ENCODE measurements at places on chromosomes 2 and 18.

GRCh38 chr2:23761638-23762037 is 165.3 kb downstream of the ATAD2B start:
- no peak for DNase-seq

- DNase-seq, result no peak
Measured at GRCh38 chr2:61926531-61927477, 21.3 kb downstream of the COMMD1 start.

GRCh38 chr2:28868611-28869010 is 1.5 kb downstream of the TRMT61B start:
- DNase-seq, result no peak

- no peak for DNase-seq
Measured at GRCh38 chr2:71697106-71698004, 244.0 kb downstream of the DYSF start.

GRCh38 chr2:150978053-150978452 is 283.6 kb downstream of the RBM43 start:
- DNase-seq, result no peak

GRCh38 chr2:154125891-154126290 is 254.2 kb downstream of the GALNT13 start:
- DNase-seq, result no peak

- DNase-seq, result no peak
Measured at GRCh38 chr2:221085341-221085900, 486.7 kb downstream of the EPHA4 start.

GRCh38 chr2:97932975-97933662 is 62.6 kb downstream of the TMEM131 start:
- DNase-seq, result no peak

DNA sequence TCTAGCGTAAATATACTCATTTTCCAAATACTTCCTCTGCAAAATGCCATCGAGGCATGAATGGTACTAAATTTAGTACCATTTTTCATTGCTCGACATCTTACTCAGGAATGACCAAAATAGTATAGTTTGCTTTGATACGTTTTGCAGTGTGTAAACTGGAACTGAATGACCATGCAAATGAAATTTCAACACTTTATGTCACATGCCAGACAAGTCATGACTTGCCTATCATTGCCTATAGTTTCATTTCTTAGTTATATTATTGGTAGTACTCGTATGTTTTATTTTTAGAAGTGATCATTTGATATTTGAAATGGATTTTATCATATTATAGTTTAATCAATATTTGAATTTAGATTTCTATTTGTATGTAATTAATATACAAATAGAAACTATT is 9.1 kb downstream of the MSTN start:
- DNase-seq, result no peak

DNA sequence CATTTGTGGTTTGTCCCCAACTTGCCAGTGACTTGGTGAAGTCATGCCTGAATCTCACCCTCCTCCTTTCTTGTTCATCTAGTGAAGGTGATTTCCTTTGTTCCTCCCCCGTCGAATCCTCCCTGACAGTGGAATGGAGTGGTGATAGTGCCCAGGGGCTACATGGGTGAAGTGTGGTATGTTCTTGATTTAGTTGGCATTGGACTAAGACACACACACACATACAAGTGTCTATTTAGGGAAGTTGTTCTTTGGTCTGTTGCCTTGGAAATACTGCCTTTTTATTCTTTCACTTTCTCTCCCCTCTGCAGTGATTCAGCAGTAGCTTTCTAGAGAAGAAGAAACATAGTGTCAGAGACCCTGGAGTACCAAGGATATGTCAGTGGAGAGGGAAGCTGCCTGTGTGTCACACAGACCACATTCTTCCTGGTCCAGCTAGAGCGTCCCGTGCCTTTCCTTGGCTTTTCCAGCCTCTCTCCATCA is 10.9 kb downstream of the INPP4A start:
- no peak for DNase-seq

DNA sequence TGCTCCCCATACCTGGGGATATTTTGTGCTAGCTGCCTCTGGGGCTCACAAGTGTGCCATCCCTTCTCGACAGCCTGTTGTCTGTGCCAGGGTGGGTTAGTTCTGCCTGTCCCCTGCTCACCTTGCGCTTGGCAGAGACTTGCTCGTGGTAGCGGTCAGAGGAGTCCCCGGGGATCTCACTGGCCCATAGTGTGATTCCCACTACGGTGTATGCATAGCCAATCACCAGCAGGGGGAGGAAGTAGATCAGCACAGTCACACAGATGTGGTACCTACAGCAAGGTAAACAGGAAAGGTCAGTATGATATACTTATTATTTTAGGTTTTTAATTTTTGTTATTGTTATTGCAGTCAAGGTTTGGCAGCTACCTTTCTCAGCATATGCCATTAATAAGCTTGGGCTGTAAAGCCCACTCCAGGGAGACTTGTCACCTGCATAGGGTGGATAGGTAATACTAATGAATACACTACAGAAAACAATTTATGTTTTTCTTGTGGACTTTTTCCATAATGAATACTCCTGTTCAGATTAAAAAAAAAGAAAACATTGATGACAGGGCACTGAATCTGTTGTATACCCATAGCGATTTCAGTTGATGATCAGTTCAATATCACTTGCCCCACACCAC is 95.2 kb downstream of the POLE4 start:
- DNase-seq, result no peak

DNA sequence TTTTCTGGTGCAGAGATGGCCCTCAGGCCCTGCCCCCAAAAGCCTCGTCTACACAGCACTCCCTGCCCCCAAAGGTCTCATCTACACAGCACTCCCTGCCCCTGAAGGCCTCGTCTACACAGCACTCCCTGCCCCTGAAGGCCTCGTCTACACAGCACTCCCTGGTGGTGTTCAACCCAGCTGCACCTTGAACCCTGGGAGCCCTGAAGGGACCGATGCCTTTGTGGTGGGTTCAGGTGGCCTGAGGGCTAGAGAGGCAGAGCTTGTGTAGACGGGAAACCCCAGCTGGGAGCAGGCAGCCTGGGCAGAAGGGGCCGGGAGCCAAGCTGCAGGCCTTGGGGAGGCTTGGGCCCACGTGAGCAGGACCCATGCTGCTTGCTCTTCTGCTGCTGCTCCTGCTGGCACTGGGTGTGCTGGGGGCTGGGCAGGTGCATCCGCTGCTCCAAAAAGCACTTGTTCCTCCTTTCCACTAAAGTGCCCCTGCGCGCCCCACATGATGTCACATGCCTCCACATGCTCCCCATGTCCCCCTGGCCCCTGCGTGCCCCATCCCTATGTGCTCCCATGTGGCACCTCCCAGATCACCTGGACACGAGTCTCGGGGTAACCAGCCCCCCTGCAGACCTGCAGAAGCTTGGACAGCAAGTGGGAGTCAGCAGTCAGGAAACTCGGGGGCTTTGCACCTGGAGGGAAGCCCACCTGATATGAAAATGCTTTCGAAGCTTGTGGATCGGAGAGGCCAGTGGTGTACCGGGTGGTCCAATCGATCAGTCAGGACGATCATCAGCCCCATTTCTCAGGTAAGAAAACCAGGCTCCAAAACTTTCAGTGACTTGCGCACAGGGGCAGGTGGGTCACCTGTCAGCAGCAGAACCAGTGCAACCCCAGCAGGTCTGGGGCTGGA is 94.9 kb upstream of the CTDP1 start:
- no peak for DNase-seq

DNA sequence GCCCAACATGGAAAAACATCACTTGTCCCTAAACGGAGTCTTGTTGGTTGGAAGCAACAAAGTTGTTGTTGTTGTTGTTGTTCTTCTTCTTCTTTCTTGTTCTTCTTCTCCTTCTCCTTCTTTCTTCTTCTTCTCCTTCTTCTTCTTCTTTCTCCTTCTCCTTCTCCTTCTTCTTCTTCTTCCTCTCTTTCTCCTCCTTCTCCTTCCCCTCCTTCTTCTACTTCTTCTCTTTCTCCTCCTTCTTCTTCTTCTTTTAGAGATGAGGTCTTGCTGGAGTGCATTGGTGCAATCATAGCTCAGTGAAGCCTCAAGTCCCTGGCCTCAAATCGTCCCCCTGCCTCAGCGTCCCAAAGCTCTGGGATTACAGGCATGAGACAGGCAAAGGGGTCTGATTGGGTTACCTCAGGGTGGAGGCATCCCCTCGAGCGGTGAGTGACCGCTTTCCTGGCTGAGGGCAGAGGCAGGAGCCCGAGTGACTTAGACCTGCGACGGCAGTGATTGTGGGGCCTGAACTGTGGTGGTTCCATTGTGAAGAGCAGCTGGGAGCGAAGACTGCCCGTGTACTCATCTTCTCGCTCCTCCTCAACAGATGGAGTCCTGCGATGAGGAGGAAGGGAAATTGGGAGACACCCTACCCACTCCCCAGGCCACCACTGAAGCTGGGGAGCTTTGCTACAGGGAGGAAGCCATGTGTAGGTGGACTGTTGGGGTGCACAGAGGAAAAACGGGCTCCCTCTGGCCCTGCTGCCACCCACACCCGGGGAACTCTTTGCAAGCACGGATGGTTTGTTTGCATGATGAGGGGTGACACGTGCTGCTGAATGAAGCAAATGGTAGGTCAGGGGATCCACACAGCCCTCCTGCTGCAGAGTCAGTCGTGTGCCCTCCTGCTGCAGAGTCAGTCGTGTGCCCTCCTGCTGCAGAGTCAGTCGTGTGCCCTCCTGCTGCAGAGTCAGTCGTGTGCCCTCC is 7.0 kb upstream of the PER2 start:
- no peak for DNase-seq

DNA sequence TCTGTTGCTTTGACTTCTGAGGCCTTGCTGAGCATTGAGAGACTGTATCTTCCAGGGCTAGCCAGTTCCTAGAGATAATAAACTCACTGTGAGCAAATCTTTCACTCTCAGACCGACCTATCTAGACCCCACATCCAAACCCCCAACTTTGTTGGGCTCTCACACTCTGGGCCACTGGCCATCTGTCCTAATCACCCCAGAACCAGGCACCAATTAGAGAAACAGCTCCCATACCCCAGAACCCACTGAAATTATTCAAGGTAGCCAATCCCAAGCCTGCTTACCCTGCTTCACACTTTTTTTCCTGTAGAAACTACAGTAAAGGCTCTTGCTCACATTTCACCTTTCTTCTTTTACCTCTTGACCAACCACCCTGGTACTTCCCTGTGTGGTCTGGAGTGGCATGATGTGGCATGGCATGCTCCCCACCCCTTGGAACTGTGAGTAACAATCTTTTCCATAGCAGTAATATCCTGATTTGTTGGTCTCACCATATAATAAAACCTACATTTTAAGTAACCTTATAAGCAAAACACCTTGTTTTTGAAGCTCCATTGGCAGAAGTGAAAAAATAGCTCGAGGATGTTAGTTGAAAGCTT is 55.2 kb downstream of the ANKRD12 start:
- DNase-seq, result no peak

DNA sequence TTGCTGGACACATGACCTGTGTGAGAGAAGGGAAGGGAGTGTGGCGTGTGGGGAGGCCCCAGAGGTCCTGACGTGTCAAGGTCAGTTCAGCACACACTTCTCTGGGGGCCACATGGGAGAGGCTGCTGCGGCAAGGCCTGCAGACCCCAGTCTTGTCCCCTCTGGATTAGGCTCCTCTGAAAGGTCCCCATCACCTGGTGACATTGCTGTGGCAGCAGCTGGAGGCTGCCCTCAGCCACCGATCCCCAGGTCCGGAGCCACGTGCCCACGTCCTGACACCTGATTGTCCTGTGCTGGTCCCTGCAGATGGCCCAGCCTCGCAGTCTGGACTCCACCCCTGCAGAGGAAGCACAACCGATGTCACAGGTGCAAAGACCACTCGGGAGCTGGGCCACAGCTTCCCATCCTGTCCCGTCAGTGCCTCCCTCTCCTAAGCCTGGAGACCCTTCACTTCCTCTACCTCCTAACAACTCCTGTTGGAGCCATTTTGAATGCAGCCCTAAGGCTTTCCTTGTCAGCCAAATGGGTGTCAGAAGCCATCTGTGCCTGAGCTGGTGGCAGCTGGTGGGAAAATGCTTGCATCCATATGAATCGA is 12.7 kb downstream of the TMEM177 start:
- no peak for DNase-seq

DNA sequence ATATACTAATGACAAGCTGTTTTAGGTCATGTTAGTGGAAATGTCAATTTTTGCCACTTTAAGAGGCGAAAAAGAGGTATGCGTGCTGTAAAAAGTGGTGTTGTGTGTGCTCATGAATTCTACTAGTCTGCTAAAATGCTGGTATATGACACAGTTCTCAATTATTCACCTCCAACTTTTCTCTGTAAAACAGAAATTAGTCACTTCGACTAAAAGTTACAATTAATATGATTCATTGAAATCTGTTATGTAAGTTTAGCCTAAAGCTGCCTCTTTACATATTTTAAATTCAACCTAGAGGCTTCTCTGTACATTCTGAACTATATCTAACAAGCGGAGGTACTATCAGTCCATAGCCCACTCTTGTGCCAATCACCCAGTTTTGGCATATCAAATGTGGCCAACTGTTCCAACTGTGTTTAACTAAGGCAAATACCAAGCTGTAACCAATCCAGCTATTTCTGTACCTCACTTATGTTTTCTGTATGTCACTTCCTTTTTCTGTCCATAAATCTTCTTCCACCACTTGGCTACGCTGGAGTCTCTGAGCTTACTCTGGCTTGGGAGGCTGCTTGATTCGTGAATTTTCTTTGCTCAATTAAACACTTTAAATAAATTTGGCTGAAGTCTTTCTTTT is 20.8 kb downstream of the BAZ2B start:
- no peak for DNase-seq

DNA sequence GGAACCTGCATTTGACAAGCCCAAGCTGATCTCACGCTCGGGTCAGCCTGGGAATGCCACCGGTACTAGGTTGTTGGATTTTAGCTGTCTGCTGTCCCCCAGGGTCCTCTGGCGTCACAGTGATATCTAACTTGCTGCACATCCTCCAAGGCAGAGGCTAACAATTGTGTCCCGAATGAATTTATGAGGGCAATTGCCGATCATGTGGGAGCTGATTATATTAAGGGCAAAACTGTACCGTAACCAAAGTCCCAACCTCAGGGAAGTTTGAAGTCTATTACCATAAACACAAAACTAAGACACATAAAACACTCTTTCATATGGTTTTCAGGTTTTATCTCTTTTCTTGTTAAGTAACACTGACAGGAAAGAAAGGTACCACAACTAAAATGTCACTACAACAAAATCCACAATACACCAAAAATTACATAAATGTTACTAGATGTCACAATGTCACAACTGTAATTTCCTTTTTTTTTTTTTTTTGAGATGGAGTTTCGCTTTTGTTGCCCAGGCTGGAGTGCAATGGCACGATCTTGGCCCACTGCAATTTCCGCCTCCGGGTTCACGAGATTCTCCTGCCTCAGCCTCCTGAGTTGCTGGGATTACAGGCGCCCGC is 6.7 kb downstream of the UXS1 start:
- DNase-seq, result no peak

GRCh38 chr18:7642331-7642890 is 75.3 kb downstream of the PTPRM start:
- no peak for DNase-seq

- no peak for DNase-seq
Measured at GRCh38 chr2:130373808-130374365, 18.0 kb downstream of the PTPN18 start.

- DNase-seq, result no peak
Measured at GRCh38 chr2:207801259-207801658, 31.6 kb upstream of the FZD5 start.
